ENCODE measurements at places on chromosomes 5 and 9.

DNA sequence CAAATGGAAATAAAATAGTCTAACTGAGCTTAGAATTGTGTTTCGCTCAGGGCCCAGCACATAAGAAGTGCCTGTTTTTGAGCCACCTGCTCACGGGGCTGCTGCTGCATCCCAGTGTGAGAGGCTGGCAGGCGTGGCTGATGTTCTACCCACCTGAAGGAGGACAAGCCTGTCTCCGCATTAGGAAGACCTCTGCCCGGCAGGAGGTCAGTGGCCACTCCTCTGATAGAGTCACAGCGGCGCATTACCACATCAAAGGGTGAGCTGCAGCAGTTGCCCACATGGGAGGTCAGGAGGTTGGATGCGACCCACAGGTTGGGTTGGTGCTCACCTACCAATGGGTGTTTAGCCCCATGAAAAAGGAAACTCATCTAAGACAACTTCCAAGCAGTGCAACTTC, 3.7 kb upstream of the SLC6A7 start:
- no peak for DNase-seq

DNA sequence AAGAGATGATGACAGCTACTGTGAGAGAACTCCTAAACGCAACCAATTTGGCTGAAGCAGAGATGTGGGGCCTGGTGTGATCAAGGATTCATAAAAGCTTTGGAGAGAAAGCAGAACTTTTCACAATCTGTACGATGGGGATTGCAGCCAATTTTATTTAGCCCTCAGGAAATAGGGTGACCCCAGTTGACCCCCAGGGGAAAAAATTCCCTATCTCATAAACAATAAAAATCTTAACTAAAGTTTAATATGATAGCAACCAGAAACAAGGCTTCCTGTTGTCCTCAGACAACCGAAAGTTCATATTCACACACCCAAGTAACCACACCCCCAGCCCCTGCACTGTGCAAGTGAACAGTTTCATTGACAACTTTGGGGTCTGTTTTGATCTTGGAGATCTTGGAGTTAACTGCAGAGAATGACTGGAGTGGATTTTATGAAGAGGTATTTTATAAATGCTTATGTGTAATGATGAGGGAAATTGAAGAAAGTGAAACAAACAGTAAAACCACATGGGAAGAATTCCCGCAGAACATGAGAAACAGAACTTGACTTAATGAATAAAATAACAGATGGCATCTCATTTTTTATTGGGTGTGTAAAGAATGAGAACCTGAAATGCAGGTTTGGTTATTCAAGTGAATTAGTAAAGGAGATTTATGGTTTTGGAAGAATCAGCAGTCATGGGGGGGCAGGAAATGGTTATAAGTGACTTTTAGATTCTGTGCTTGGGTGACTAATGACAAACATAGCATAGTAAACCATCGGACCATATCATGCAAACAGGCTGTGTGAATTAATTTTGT, 94.5 kb downstream of the PDE4D start:
- DNase-seq: no peak

DNA sequence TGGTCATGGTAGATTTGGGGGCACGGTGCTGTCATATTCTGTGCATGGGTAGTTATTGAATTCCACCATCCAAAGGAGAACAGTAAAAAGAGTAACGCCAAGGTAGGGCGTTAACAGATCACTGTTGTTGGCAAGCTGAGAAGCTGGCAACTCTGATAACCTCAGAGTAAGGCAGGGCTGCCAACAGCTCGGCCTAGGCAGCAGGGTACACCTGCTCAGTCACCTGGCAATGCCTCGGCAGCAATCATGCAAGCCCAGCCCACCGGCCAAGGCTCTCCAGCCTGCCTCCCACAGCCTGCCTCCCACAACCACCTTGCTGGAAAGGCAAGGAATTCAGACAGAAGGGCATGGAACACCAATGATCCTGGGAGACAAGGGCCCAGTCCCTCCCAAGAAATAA, 63.9 kb downstream of the KLHL3 start:
- no peak for DNase-seq

DNA sequence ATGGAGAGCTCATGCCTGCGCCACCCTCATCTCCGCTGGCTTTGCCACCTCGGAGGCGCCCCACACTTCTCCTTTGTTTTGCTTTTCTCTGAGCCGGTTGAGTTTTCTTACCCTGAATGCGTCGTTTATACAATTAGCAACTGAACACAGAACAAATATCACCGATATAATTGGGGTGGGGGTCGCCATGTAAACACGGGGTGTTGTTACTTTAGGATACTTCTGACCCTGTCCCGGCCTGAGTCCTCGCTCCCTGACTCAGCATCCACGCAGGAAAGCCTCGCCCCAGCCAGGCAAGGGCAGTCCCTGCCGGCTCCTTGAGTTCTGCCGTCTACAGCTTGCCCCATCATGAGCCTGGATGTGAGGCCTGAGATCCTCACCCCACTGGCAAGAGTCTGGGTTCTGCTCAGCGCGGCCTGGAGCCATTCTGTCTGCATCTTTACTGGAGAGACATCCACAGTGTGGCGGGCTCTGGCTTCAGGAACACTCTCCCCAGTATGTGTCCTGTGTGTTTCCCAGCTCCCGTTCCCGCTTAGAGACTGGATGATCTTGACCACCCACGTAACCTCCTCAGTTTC, 5.5 kb downstream of the NKX2-5 start:
- DNase-seq: no peak

- no peak for DNase-seq
These were observed 169.9 kb downstream of the FER start for GRCh38 chr5:108917596-108917995.

DNA sequence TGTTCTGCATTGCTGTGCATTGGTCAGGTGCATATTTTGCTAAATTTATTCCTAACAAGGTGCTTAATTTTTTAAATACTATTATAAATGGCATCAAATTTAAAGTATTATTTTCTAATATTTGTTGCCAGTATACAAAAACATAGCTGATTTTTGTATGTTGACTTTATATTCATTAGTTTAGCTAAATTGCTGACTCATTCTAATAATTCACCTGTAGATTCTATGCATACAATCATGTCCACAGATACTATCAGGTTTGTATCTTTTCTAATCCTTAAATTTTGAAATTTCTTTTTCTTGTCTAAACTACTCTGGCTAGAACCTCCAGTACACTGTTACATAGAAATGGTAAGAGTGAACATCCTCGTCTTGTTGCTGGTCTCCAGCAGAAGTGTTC, 657.6 kb downstream of the CCDC171 start:
- no peak for DNase-seq

DNA sequence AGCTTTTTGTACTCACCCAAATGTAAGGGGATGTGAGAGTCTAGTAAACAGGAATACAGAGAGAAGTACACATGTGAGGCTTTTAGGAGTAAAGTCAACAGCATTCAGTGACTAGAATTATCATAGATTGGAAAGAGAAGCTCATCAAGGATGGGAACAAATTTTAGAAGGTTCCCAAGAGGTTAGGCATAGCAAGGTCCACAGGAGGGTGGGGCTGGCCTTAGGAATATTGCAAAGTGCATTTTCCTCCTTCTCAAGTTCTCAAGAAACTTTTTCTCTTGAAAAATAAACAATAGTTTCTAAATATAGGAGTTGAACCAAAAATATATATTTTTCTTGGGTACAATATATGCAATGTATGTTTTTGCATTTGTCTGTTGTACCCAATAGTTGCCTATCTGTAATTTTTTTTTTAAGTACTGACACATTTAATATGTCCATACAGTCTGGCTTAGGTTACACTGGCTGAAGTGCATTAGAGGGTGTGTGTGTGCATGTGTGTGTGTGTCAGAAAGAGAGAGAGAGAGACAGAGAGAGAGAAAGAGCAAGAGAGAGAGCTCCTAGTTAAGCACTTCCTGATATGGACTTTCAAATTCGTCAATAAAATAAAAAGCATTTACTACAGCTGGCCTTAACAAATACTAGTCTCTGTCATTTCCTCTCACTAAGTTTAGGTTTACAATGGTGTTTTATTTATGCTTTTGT, 62.2 kb downstream of the SNX18 start:
- no peak for DNase-seq

GRCh38 chr5:11869203-11869602, 35.0 kb downstream of the CTNND2 start:
- no peak for DNase-seq

DNA sequence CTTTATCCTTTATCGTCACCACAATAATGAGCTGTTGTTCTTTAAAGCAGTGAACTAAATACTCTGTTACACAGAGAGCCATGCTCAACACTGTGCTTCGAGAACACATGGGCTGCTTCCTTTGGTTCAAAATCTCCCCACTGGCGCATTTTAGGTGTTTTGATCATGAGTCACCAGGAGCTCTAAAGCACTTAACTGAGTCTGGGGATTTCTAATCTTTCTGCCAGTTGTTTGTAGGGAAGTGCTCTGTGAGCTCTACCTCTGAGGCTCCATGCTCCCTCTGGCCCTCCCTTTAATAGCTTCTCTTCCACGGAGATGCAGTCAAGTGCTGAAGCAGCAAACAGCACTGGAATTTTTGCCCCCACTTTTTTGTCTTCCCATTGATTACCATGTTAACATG, 17.0 kb downstream of the ERAP2 start:
- DNase-seq: no peak

- DNase-seq: no peak
These were observed 152.6 kb downstream of the CD180 start for GRCh38 chr5:67043796-67044511.

DNA sequence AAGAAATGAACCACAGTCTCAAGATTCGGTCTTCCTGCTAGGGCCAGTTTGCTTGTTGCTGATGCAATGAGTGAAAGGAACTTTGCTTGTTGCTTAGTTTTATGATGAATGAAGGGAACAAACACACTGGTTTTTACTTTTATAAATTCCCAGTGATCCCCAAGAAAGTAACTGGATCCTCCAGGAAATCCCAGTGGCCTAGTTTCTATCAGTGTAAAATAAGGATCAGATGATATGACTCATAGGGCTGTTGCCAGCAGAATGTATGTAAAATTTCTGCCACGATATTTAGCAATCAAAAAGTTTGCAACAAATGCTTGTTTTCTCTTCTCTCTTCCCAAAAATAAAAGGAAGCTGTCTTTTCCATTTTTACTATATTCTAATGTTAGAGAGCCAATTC, 160.1 kb upstream of the CDKN2B start:
- no peak for DNase-seq

- DNase-seq: no peak
These were observed 128.2 kb downstream of the OLFM1 start for GRCh38 chr9:135215571-135216161.

- DNase-seq: no peak
These were observed 27.4 kb downstream of the OXCT1 start for GRCh38 chr5:41842777-41843176.

GRCh38 chr5:93296338-93296737, 284.7 kb downstream of the NR2F1-AS1 start:
- no peak for DNase-seq

- no peak for DNase-seq
These were observed 50.2 kb downstream of the PPP2R2B start for GRCh38 chr5:146828385-146828784.

- no peak for DNase-seq
These were observed 229.3 kb downstream of the SLF1 start for GRCh38 chr5:94847726-94848125.

DNA sequence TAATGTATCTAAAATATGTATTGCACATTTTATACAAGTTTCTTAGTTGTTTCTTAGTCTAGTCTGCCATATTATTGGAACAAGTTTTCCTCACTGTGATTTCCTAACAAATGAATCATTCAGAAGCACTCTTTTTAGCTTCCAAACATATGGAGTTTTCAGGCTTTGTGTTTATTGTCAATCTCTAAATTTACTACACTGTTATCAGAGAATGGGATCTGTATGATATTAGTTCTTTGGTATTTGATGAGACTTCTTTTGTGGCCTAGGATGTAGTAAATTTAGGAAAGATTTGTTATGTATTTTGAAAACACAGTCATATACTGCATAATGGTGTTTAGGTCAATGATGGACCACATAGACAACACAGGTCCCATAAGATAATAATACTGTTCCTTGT, 25.7 kb downstream of the SREK1IP1 start:
- no peak for DNase-seq

GRCh38 chr5:73454379-73455036, 5.9 kb upstream of the FOXD1 start:
- DNase-seq: no peak

GRCh38 chr5:143714629-143715028, 97.3 kb upstream of the HMHB1 start:
- DNase-seq: no peak

GRCh38 chr5:33242277-33242676, 198.5 kb upstream of the TARS1 start:
- no peak for DNase-seq

DNA sequence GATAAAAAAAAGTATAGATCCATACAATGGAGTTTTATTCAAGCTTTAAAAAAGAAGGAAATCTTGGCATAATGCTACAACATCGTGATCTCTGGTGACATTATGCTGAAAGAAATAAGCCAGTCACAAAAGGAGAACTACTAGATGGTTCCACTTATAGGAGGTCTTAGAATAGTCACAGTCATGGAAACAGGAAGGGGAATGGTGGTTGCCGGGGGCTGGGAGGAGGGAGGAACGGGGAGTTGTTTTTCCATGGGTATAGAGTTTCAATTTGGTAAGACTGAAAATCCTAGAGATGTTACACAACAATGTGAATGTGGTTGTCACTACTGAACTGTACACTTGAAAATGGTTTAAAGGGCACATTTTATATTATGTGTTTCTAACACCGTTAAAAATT, 94.5 kb downstream of the CFAP90 start:
- DNase-seq: no peak

DNA sequence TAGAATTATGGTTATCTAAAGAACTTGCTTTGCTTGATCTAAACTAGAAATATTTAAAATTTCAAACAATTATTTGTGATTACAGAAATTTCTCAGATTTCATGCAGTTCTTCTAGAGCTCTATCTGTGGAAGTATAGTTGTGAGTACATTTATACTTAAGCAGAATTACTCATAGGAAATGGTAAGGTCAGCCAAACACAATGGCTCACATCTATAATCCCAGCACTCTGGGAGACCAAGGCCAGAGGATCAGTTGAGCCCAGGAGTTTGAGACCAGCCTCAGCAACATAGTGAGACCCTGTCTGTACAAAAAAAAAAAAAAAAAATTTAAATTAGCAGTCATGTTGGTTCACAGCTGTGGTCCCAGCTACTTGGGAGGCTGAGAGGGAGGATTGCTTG, 71.0 kb downstream of the INVS start:
- DNase-seq: no peak

DNA sequence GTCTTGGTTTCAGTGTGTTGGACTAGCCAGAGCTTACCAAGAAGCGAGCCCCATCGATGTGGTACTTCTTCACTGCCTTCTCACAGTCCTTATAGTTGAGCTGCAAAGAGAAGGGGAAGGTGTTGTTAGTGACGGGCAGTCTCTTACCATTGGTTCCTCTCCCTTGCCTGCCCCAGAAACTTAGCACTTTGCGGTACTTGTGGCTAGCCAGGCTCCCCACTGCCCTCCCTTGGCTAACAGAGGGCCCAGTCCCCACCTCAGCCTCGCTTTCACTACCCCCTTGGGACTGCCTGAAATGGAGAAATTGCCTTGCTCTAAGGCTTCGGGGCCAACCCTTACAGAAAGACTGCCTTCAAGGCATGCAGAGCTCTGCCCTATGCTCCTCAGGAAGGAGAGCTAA, 4.3 kb downstream of the LCP2 start:
- DNase-seq: no peak

GRCh38 chr5:44048276-44048984, 340.8 kb downstream of the FGF10 start:
- no peak for DNase-seq

GRCh38 chr5:88682131-88682530, 200.9 kb downstream of the MEF2C start:
- no peak for DNase-seq

- no peak for DNase-seq
These were observed 113.2 kb downstream of the PALM2AKAP2 start for GRCh38 chr9:109893241-109893640.

Data from activated T-helper 1 cell treated with anti-CD3 and anti-CD28 coated beads, Interleukin-2, amount 50 U/mL, for 16 hours (primary cell).